ENCODE measurements at places on chromosomes 4 and X.

GRCh38 chr4:94695384-94695783 is 62.4 kb upstream of the BMPR1B start:
- DNase-seq: no peak

DNA sequence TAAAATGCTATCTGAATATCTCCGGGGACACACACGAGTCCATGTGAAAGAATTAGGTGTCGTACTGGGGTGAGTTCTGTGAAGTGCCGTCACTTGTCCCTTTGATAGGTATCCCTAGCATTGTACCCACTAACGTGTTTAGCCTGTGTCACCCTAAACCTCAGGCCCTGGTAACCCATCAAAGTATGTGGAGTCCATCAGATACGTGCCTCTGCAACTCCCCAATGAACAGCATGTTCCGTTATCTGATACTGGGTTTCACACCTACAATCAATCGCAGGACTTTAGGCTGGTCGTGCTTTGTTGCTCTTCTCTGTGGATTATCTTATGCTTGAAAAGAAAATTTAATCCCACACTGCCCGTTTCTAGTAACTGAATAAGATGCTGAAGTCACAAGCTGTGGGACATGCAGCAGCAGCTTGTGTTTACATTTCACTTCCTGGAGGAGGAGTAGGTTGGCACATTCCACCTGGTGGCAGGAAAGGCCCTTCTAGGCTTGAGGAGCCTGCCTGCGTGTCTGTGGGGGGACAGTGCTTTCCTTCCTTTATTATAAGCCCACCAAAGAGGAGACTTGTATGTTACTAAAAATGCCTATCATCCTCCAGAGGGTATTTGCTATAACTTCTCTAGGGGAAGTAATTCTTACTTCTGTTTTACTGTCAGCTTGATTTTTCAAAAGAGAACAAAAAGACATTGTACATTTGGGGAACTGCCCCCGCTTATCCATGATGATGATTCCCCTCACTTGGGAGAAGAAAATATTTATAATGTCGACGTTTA is 127.2 kb downstream of the FNIP2 start:
- DNase-seq: no peak

DNA sequence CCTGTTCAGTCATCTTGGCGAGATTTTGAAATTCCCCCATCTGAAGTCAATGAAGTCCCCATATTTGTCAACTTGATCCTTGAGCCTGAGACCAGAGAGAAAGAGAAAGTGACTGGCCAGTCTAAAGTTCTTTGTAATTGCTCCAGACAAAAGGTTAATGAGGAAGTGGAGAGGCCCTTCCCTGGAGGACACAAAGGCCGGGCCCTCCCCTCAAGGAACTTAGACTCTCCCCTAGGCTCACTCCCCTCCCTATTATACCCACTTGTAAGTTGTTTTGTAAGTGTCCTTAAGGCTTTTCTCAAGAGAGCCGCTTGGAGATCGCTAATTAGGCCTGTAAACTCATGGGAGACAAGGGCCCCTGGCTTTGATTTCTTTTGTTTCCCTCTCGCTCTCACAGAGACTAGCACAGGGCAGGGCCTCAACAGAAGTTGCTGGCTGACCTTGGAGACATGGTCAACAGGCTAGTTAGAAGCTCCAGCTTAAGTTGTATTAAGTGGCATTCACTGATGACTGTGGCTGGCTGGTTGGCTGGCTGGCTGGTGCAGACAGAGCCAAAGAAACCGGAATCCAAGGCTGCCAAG is 20.3 kb upstream of the GPC4 start:
- DNase-seq: no peak

GRCh38 chr4:174375422-174375821 is 91.7 kb downstream of the CEP44 start:
- no peak for DNase-seq

GRCh38 chr4:41989994-41990364 is 351 bp upstream of the SLC30A9 start:
- DNase-seq: no peak

DNA sequence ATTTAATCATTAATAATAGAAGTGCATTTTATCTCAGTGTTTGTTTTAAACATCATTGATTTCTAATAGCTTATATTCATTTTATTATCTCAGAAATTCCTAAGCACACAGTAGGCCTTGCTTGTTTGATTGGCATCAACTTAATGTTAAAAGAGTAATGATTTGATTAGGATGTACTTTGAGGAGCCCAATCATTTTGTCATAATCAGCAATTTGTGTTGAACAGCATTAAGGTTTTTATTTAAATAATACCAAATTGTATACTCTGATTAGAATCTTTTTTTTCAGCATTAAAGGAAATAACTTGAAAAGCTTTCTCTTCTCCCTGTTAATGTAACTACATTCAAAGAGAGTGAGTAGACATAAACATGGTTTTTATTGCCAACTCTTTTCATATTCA is 2262.0 kb upstream of the TENM3 start:
- no peak for DNase-seq

DNA sequence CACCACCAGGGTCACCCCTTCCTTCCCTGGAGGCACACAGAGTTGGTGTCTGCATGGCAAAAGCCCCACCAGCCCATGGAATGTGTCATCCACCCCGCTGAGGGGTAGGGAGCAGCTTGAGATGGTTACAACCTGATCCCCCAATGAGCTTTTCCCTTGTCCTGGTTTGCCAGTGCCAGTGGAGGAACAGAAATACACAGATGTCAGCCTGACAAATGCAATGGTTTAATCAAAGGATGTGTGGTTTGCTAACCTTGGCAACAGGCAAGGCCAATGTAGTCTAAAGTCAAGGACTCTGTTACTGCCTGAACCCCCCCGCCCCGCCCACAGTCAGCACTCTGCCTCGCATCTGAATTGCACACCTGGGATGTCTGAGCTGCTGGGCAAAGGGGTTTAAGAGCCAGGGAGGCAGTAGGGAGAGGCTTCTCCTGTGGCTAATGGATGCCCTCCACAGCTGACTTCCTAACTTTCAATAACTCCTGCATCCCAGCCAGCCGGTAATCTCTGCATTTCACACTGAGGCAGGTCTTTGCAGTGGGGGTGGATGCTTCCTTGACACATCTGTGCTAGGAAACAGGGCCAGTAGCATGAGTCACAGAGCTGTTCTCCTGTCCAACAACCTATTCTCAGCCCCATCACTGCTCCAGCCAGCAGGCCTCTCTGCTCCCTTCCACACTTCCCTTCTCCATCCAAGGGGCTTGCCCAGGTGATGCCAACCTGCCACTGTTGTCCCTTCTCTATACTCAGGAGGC is 137.5 kb downstream of the AMMECR1 start:
- no peak for DNase-seq

DNA sequence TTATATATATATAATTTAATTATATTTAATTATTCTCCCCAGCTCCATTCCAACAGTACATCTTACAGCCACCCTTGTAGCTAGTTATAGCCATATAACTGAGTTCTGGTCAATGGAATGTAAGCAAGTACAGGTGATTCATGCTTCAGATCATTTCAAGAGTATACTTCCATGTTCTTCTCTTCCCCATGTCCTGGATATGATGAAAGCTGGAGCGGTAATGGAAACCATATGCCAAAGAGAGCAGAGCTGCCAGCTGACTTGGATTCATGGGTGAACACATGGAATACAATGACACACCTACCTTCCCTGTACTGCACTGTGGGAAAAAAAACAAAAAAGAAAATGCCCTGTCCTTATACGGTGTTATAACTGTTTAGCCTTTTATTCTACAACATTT is 17.5 kb upstream of the CORIN start:
- DNase-seq: no peak

GRCh38 chr4:14022456-14022855 is 394.9 kb upstream of the BOD1L1 start:
- no peak for DNase-seq

DNA sequence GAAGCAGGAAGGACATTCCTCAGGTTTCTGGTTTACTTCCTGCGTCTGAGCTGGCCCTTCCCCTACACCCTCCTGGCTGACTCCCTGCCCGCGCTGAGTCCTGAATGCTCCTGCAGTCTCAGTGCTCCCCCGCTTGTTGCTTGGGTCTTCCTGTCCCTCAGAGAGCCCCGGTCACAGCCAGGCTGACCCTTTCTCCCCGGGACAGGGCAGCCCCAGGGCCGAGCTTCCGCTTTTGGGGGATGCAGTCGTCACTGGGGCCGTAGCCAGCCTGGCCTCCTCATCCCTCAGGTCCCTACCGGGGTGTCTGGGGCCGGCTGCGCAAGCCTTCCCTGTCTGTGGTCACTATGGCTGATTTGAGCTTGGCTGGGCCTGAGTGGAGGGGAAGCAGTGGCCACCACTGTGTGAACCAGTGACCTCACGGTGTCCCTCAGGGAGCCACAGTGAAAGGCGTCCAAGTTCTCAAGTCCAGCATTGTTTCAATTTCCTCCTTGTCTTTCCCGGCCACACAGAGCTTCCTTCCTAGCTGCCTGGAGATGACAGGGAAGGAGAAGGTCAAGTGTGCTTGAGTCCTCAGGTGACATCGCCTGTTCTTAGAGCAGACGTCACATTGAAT is 34.1 kb upstream of the ASMTL start:
- DNase-seq: no peak

GRCh38 chrX:9414416-9414815 is 50.4 kb upstream of the TBL1X start:
- DNase-seq: no peak

- DNase-seq: no peak
Measured at GRCh38 chr4:121155893-121156292, 8.2 kb downstream of the TNIP3 start.

DNA sequence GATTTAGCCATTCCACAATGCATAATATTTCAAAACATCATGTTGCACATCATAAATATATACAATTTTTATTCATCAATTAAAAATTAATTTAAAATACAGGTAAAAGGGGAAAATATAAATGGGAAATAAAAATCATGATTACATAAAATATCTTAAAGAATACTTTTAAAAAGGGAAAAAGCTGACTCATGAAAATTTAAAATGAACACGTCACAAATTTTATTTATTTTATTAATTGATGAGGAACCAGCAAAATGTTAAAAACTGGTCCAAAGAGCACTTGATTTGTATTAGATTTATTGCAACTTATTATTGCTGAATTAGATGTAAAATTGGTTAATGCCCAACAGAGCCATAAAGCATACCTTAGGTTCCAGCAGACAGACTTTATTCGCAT is 78.5 kb upstream of the ANK2 start:
- DNase-seq: no peak

- DNase-seq: no peak
Measured at GRCh38 chr4:181877329-181877848, 365.8 kb upstream of the TENM3 start.

- DNase-seq: no peak
Measured at GRCh38 chr4:133865612-133866327, 335.8 kb downstream of the PABPC4L start.

DNA sequence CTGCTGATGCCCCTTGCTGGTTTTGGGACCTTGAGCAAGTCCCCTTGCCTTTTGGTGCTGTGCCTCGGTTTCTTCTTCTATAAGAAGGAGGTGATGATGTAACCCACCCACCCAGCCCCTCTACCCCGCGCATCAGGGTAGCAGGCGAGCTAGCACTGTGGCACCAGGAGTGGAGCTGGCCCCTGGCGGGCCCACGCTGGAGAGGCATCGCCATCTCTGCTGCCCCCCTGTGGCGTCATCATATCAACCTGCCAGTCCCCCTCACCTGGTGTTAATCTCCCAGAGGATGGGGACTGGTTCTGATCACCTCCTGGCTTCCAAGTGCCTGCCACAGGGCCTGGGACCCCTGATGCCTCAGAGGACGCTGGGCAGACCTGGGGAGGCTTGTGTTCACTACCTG is 6.3 kb upstream of the SORCS2 start:
- DNase-seq: no peak

- no peak for DNase-seq
Measured at GRCh38 chr4:172202480-172203076, 389.4 kb downstream of the GALNTL6 start.

GRCh38 chr4:7463566-7464258 is 29.0 kb upstream of the PSAPL1 start:
- DNase-seq: no peak

- DNase-seq: no peak
Measured at GRCh38 chrX:123447506-123447905, 263.4 kb downstream of the GRIA3 start.

DNA sequence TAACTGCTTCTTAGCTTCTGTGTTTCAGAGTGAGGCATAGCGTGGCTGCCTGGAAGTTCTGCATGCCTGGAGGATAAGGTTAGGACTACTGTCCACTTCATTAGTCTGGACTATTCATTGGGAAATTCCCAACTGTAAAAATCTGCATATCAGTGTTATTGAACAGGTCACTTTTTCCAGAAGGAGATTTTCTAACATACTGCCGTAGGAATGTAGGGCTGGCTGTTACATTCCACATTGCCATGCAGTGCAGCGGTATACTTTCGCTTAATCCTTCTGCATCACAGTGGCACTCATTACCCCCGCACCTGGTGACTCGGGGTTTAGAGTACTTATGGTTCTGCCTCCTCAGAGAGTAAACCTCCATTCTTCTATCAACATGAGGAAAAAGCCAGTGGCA is 104.6 kb downstream of the NPFFR2 start:
- DNase-seq: no peak

GRCh38 chr4:53076374-53076958 is 214.3 kb downstream of the RASL11B start:
- DNase-seq: no peak

- DNase-seq: no peak
Measured at GRCh38 chr4:1846580-1846979, 9.4 kb downstream of the LETM1 start.

DNA sequence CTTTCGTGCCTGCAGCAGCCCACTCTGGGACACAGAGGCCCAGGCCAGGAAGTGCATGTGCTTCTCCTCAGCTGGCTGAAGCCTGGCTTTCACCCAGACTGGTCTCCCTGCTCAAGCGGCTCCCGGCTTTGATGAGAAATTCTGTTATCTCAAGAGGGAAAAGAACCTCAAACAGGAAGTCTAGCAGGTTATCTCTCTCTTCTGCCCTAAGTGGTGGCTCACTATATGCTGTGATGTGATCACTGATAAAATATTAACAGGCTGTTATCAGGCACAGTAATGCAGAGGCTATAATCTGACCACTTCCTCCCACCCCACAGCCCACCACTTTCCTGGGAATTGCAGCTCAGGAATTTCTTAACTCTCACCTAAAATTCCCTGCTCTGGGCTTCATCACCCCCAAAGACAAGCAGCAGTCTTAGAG is 13.3 kb downstream of the CLDN2 start:
- no peak for DNase-seq

GRCh38 chr4:141972950-141973349 is 336.6 kb downstream of the IL15 start:
- no peak for DNase-seq

GRCh38 chr4:130395871-130396270 is 1299.9 kb downstream of the C4orf33 start:
- DNase-seq: no peak

DNA sequence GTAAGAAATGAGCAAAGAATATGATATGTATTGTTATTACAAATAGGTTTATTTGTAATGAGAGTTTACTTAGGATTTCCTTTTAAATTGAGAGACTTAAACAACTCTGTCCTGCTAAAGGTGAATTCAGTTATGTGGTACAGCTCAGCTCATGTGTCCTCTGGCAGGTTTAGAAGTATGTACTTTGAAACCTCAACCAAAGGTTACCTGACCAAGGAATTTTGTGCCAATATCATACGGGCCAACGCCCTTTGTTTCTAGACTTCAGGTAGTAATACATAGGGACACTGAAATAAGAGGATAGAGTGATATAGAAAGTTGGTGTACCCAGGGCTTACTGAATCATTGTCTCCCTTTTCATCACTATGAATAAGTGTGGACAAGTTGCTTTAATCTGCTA is 25.7 kb downstream of the SLAIN2 start:
- DNase-seq: no peak
